ENCODE measurements at places on chromosomes 3 and 15.

- H3K4me3 ChIP-seq: no peak overlapping the region
- no peak overlapping the region for H3K27ac ChIP-seq
- no peaks in the 10 kb centered on the region for H3K36me3 ChIP-seq
- DNase-seq: no peak
These were observed 90.0 kb upstream of the SLC6A6 start for GRCh38 chr3:14312375-14312774.

DNA sequence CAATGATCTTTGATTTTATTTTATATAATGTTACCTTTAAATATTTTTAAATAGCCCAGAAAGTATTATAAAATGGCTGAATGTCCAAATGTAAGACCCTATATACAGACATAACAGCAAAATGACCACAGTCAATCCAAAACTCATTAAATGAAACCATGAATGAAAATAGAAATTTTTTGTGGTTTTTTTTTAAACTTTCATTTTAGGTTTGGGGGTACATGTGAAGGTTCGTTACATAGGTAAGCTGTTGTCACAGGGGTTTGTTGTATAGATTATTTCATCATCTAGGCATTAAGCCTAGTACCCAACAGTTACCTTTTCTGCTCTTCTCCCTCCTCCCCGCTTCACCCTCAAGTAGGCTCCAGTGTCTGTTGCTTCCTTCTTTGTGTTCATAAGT, 108.8 kb downstream of the FAIM start:
- no peaks in the 10 kb centered on the region for H3K36me3 ChIP-seq
- no peak overlapping the region for H3K27ac ChIP-seq
- no peak overlapping the region for H3K4me3 ChIP-seq
- no peak for DNase-seq

- DNase-seq: no peak
- H3K27ac ChIP-seq: no peak overlapping the region
- H3K27me3 ChIP-seq: no peaks in the 10 kb centered on the region
- H3K36me3 ChIP-seq: no peaks in the 10 kb centered on the region
- peaks cover 5% of the 10 kb centered on the region for H3K4me1 ChIP-seq
These were observed 105.0 kb upstream of the TLE3 start for GRCh38 chr15:70202756-70203155.

- H3K36me3 ChIP-seq: no peaks in the 10 kb centered on the region
- no peaks in the 10 kb centered on the region for H3K4me1 ChIP-seq
- DNase-seq: no peak
- H3K4me3 ChIP-seq: no peak overlapping the region
- H3K27ac ChIP-seq: no peak overlapping the region
These were observed 253.5 kb downstream of the SHQ1 start for GRCh38 chr3:72594615-72595215.

DNA sequence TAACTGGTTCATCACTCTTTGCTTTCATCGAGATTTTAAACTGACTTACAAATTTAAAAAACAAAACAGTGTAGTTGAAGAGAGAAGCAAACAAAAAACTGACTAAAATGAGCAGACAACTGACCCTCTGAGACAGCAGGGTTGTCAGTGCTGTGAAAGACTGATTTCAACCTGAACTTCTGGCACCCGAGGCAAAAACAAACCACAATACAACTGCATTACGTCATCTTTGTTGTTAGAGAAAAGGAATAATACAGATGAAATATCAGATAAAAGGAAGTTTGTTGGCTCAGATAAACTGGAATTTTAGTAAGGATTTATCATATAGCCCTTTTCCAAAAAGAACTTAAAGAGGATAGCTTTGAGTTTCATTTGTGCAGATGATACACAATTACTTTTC, 51.1 kb downstream of the PARP15 start:
- H3K36me3 ChIP-seq: no peaks in the 10 kb centered on the region
- H3K27me3 ChIP-seq: no peaks in the 10 kb centered on the region
- H3K27ac ChIP-seq: no peak overlapping the region
- no peak for DNase-seq
- no peaks in the 10 kb centered on the region for H3K4me1 ChIP-seq
- H3K4me3 ChIP-seq: no peak overlapping the region
